Aorta (tissue), 5 donors: ENCODE measurements at places on chromosomes 2 and 18.

DNA sequence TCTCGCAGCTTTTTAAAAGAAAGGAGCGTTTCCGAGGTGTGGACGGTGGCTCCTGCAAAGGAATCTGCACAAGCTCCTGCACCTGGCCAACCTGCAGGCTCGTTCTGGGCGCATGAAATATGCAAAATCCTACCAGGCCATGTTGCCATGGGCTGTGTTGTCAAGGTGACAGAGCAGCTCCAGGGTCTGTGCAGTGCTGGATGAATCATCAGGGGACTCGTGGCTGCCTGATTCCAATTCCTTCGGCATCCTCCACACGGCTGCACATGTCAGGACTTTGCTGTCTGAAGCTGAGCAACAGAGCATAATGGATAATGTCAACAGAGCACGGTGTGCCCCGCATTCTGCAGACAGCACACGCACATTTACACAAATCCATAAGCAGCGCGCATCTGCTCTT lies 120.5 kb downstream of the EIPR1 start:
- DNase-seq, result no peak

DNA sequence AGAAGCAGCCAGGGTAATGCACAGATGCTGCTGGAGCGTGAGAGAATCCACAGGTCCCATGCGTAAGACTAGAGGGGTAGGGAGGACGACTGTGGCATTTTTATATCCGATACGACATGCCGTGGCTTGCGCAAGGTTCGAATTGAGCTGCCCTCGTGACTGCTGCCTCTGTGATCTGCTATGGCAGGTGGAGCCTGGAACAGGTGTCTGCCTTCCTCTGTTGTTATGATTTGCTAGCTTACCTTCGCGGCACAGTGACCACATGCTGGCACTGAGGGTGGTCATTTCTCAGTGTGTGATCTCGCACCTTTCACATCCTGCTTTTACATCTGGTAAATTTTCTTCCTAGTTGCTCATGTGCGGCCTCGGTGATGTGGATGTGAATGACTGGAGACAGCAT lies 240.2 kb downstream of the ALPK2 start:
- DNase-seq, result no peak

DNA sequence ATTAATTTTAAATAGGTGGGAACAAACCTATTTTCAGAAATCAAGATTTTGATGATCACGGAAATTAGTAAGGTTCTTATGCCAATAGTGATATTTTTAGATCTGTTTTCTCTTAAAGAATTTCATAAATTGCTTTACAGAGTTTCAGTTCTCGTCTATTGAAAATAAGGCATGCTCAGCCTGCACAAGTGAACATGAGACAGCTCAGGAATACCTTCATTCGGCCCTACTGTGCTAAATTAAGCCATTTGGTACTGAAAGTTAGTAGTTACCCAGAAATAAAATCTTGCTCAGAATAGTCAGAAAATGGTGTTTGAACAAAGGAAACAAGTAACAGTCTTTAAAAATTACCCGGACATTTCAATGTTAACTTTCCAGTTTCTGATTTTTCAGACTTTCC lies 60.4 kb downstream of the DLGAP1 start:
- no peak for DNase-seq

DNA sequence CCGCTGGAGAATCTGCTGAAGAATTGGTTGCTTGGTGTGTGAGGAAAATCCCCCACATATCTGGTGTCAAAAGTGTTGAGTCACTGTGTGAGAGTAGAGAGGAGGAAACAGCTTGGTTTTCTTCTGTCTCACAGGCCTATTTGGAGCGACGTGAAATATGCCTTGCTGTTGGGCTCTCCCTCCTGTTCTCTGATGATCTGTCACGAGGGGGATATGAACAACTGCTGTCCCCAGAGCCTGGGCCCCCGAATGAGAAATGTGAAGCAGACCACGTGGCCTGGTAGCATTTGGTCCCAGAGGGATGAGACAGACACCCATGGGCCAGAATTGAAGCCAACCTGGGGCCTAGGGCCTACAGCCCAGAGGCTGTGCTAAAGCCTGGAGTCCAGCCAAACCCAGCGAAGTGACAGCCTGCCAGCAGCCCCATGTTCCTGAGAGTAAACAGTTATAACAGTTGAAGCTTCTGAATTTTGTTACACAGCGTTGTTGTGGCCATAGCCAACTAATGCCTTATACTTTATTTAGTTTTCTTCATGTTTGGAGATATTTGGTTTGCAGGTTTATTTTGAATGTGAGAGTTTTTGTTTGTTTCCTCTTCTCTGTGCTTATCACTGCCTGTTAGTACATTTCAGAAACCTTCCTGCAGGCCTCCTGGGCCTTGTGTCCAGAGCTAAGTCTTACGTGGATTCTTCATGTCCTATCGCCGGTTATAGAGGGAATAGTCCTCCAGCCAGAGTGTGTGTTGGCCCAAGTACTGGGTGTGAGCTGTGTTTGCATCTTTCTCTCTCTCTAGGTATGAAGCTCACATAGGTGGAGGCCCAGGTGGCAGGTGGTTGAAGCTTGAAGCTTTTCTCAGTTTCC lies 18.7 kb upstream of the COLEC12 start:
- DNase-seq, result peak; percentile 83
